ENCODE measurements at places on chromosomes 3 and 15.

- DNase-seq = no peak
Observed at GRCh38 chr3:126421573-126422119, 26.9 kb downstream of the CFAP100 start.

- no peak for DNase-seq
Observed at GRCh38 chr3:109910772-109911171, 573.4 kb upstream of the DPPA4 start.

GRCh38 chr15:88792342-88793282 is 10.6 kb upstream of the ACAN start:
- DNase-seq = no peak

DNA sequence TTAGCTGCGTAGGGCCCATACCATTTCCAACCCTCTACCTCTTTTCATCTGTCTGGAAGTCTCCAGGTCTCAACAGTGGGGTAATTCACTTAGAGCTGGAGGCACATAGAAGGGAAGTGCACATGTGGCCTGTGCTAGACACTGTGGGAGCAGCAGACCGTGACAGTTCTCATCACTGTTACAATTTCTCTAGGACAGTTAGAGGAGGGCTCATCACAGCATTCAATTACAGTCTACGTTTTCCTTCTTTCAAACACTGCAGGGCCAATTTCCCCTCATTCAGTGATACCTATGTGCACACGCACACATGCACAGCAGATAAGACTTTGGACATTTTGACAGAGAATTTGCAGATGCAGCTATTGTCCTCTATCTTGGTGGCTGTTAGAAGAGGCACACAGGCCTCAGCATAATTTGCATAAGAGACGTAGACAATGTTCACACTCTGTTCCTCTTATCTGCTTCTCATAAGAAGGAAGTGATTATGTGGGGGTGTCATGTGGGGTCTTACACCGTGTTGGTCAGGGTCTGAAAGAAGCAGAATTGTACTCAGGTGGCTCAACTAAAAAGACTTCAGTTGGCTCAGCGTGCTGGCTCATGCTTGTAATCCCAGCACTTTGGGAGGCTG is 12.6 kb upstream of the HRG start:
- no peak for DNase-seq

DNA sequence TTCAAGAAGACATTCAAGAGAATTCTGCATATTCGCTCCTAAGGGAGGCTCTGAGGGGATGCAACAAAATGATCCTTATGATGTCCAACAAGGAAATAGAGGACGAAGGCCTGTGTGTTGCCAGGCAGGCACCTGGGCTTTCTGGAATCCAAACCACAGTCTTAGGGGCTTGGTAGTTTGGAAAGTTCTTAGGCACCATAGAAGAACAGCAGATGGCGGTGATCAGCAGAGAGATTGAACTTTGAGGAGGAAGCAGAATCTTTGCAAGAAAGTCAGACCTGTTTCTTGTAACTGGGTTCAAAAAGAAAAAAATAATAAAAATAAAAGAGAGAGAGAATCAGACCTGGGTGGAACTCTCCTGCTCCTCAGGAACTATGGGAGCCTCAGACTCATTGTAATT is 11.7 kb upstream of the ATG7 start:
- DNase-seq = no peak

DNA sequence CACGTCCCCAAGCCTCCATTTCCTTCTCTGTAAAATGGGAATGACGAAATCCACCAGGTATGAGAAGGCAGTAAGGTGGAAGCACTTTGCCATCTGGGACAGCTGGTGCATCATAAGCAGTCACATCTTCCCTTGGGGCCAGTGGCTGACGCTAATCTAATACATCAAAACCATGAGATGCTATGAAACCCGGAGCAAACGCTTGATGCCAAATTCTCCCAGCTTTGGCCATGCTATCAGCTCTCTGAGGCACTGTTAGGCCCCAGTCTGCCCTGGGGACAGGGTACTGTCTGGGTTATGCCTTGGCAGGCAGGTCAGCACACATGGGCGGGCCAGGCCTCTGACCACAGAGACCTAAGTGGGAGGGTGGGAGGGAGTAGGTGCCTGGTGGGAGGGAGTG is 66.1 kb downstream of the ADAMTS17 start:
- no peak for DNase-seq

GRCh38 chr15:69324565-69324964 is 25.9 kb downstream of the PAQR5 start:
- no peak for DNase-seq

DNA sequence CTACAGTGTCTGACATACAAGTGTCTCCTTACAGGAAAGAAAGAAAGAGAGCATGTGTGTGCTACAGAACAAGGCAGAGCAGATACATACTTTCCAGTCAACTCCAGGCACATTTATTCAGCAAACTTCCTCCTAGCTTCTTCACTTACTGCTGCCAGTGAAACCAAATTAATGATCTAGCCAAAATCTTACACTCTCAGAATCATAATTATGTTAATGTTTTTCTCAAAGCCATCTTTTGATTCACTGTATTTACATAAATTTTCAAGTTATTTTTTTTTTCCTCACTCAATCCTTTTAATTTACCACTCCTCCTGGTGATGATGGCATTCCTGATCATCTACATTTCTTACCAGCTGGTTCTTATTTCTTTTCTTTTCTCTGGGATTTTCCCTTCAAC is 326.7 kb downstream of the IGSF11 start:
- no peak for DNase-seq

GRCh38 chr15:59991834-59992233 is 12.3 kb upstream of the FOXB1 start:
- no peak for DNase-seq

GRCh38 chr3:45852828-45853227 is 10.9 kb upstream of the LZTFL1 start:
- DNase-seq = no peak

- no peak for DNase-seq
Observed at GRCh38 chr3:192259661-192260060, 467.7 kb downstream of the FGF12 start.

DNA sequence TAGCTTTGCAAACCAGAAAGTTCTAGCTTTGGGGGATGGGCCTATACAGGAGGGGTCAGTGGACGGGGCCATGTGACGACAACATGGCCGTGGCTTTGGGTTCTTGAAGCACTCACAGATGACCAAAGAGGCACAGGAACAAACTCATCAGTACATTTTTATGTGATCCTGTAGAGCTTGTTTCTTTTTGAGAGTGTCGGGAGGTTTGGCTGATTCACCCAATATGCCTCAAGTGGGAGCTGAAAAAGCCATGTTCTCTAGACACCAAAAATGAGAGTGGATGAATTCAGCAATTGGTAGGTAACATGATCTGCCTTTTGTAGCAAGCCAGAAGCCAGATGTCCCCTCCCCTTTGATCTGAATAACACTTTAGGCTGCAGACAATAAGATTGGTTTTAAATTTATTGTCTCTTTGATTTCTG is 30.1 kb downstream of the GREM1 start:
- DNase-seq = no peak

DNA sequence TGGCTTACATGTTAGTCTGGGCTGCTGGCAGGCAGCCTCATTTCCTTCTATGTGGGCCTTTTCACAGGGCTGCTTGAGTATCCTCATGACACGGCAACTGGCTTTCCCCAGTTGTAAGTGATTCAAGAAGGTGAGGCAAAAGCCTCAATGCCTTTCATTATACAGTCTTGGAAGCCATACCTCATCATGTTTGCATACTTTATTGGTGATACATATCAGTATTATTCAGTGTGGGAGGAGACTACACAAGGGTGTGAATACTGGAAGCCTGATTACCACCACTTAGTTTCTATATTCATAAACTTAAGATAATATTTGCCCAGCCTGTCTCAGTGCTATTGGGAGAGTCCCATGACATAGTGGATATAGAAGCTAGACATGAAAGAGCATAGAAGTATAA is 346.8 kb downstream of the SOX2 start:
- no peak for DNase-seq

DNA sequence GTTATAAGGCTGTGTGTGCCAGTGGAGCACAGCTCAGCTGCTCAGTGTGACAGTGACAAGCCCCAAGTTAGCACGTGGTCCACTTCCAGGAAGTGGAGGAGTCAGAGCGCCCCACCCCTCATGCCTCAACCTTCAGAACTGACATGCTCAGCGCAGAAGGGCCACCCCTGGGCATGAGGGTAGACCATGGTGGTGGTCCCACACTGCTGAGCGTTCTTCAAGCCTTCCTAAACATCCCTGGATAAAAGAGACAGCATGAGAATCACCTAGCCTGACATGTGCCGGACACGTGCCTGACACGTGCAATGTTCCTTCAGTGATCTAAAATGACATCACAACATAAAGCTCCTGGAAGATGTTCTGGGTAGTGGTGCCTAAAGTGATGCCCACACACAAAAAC is 16.8 kb downstream of the ATP10A start:
- DNase-seq = no peak

DNA sequence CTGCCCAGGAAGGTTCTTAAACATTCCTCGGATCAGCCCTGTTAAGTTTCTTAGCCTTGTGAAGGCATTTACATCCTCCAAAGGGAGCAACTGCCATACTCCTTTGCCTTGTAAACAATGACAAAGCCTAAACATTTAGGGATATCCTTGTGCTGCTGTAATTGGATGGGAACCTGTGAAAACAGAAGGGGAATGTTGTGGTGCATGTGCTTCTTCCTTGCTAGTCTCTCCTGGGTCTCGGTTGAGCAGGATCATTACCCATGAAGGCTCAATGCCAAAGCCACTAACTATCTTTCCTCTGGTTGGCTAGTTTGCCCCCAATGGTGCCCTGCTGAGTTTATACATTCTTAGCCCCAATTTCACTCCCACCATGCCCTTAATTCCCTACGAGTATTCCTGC is 17.3 kb downstream of the CHRNA3 start:
- no peak for DNase-seq

GRCh38 chr15:88810446-88810845 is 7.2 kb downstream of the ACAN start:
- no peak for DNase-seq

DNA sequence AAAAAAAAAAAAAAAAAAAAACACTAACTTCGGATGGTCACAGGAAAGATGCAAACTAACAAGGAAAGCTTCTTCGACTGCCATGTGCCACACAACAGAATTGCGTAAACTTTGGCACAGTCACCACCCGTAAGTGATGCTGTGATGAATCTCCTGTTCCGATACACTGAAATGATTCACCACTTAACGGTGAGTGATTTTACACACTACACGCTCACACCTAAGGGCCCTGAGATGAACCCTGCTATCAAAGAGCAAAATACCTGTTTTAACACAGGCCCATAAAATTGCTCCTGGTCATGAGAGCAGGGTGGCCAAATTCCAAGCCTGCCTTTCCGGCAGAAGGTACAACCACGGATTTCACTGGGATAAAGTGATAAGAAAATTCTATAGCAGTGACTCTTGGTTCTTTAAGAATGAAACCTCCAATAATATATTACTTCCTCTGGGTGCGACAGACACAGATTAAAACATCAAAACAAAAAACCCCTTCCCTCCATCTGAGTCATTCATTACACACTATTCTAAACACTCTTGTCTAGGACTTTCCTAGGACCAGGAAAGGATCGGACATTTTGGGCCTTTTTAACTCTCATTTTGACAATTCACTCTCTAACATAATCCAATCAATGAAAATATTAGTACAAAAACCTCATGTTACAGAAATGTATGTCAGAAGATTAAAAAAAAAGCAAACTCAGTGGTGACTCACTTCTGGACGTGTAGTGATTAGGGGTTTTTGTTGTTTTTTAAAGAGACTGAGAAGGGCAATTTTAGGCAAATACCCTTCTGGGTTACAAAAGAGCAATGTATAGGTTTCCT is 28.3 kb downstream of the LRIG1 start:
- DNase-seq = no peak
